Left hindlimb (tissue), 1 donor: ENCODE measurements at places on chromosomes 6 and 20.
A peak's percentile ranks its signal among the peaks of the same experiment; 100 is the strongest.

GRCh38 chr6:56311061-56311460 lies 63.7 kb upstream of the COL21A1 start:
- no peak for DNase-seq

DNA sequence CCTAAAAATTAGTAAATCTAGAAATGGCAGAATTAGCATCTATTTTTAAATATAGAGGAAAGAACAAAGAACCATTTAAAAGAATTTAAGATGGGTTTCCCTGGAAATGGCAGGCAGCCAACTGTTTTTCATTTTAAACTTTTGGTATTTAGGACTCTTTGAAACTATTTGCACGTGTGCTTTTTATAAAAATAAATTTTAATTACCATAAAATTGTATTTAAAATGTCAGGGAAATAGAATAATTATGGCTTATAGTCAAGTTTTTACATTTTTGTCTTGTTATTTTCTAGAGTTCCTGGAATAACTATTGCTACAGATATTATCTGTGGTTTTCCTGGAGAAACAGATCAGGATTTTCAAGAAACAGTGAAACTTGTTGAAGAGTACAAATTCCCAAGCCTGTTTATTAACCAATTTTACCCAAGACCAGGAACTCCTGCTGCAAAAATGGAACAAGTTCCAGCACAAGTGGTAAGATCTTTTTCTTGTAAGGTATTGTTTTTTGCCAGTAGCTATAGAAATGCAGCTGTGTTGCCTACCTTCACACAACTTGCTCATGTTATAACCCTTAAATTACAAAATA lies 528.7 kb upstream of the SOX4 start:
- DNase-seq, result no peak

DNA sequence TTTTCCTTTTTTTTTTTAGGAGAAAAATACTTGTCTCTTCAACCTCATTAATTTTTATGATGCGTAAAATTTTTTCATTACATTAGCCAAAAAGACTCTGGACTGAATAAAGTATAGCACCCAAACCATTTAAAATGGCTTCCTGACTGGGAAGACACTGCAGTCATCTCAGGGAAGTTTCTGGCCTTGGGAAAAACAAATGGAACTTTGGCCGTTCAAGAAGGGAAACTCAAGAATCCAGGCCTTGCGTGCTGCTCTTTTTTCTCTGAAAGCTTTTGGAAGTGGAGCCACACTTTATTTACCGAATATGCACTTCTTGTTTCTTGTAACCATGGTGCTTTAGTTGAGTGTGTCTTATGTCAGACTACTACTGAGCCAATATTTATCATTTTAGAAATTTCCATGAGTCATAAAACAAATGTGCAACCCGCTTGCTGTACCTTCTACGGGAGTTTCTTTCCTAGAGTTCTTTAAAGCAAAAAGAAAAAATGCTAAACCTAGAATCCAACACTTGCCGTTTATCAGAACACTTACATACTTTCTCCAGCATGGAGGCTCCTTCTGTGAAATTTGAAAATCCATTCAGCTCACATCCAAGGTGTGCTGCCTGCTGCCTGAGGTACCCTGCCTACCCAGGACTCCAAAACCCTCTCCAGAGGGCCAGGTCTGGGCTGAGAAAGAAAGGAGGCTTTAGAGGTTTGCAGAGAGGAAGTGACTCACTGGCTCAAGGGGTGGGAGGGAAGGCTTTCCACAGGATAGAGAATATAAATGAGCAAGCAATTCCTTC lies 11.5 kb upstream of the DSTN start:
- DNase-seq, result peak; percentile 83

GRCh38 chr6:74410630-74411029 lies 714.6 kb downstream of the CD109 start:
- no peak for DNase-seq

DNA sequence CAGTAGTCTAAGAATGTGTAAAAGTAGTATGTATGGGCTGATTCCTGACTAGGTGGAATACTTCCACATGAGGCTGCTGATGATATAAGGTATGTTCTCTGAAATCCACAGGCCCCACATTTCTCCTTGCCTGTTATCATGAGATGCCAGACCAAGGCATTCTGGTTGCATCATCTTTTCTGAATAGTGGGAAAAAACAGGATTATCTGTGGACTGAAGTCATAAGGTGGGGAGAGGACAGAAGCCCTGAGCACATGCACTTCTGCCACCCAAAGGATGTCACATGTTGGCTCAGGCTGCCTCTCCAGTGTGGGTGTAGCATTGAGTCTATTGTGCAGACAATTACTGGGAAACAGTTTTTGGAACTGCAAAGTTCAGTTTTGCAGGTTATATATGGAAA lies 184.5 kb upstream of the RAB32 start:
- no peak for DNase-seq

DNA sequence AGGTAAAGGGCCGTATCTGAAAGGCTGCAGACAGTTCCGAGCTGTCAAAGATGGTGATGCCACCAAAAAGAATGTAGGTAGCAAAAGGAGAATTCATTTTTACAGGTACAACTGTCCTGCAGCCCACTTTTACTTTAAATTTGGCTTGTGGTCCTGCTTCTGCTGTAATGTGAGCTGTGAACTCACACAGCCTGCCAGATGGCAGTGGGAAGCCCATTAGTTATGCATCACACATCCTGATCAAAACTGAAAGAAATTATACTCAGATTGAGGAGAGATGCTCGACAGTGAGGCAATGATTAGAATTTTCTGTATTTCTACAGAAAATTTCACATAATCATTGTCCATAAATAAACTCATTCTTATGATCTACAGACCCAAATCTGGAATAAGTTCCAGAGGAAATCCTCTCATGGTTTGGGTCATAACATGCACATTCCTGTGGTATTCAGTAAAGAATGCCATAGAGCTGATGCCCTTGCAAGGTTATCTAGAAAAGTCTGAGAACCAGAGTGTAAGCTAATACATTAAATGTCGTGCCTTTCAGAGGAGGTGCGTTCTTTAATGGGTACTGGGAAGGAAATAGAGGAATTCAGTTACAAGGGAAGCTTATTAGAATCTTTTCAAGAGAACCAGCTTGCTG lies 23.9 kb upstream of the E2F3 start:
- no peak for DNase-seq

- DNase-seq, result no peak
These were observed 75.8 kb downstream of the IGF2R start for GRCh38 chr6:160044687-160045086.

DNA sequence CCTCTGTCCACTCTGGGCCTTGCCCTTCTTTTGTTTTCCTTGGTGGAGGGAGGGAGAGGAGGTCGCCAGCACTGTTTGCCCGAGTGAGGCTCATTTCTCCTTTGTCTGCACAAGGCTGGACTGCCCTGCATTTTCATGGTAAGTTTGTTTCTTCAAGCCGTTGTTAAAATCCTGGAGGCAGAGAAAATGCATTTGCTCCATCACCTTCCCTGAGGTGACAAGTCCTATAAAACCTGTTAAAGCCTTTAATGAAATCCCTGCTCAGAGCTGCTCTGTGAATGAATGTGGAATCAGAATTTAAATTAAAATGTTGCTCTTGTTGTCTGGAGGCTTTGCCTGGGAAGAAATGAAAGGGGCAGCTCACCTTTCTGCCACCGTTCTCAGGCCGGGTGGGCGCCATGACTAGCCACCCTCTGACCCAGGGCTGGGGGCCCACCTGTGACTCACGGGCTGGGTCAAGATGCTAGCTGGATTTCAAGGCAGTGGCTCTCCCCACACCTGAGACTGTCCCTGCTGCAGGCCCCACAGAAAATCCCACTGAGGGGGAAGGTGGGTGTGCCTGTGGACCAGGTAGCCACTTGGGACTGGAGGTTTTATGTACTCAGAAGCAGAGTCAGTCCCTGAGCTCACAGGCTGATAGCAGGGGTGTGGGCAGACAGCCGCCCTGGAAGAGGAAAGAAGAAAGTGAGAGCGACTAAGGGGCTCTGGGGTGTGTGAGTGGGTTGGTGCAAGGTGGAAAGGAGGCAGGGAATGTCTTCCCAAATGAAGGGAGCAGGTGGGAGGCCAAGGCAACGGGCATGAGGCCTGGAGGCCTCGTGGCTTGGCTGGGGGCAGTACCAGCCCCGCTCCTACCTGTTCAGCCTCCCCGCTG lies 24.0 kb upstream of the MYT1 start:
- DNase-seq, result no peak

- no peak for DNase-seq
These were observed 30.3 kb downstream of the SCGN start for GRCh38 chr6:25682324-25682723.

- no peak for DNase-seq
These were observed 53.5 kb downstream of the RAB44 start for GRCh38 chr6:36751091-36751490.

GRCh38 chr6:97110149-97110548 lies 172.9 kb downstream of the MMS22L start:
- DNase-seq, result no peak

DNA sequence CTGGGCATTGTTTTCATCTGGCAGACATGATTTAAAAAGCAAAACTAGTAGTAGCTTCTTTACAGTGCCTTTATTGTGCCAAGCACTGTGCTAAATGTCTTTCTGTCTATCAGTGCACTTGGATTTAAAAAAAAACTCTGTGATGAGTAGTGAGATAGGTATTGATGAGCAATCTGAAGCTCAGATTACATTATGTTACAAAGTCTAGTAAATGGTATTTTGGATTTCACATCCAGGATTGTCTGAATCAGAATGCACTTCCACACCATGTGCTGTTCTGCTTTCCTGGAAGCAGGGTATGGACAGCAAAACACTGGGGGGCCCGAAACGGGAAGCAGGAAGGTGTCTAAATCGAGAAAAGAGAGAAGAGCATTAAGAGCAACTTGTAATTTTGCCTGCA lies 103.4 kb upstream of the CCN2 start:
- no peak for DNase-seq

DNA sequence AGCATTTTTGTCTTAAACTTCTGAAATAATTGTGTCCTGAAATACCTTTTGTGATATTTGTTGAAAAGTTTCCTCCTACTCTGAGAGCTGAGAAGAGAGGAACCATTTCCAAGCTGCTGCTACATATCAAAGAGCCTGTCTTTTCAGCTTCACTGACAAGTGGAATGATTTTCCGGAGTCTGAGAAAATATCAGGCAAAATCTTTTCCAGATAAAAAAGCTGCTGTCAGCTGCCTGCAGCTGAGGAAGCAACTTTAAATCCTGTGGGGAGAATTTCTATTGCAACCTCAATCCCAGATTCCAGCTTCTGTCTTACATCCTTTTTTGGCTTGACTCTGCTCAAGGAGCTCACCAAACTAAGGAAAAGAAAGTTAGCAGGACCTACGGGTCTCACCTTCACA lies 904.3 kb downstream of the PHF3 start:
- DNase-seq, result no peak
